ENCODE measurements at places on chromosomes 2 and 18. TPM values are rescaled to one million over a fixed set of nuclear protein-coding genes. Genes with fewer than 3 reads are reported as not detected.

The CEP76 gene
- 18.0 TPM for total RNA-seq

The ANKRD30BL gene
- total RNA-seq = not detected

The DLX2 gene
- total RNA-seq = 0.12 TPM

The ABHD1 gene
- 0.29 TPM for total RNA-seq

The FRZB gene
- not detected for total RNA-seq

The CPLX4 gene
- not detected for total RNA-seq

The FEZ2 gene
- 13.3 TPM for total RNA-seq

The KCNE4 gene
- total RNA-seq = not detected

The ALPP gene
- not detected for total RNA-seq

The DYNAP gene
- total RNA-seq = not detected

The GALNT14 gene
- total RNA-seq = not detected

The FOXD4L1 gene
- total RNA-seq = 0.47 TPM

The POTEJ gene
- total RNA-seq = not detected

The ZEB2 gene
- total RNA-seq = 40.4 TPM

The NGEF gene
- total RNA-seq = not detected

The LINC00305 gene
- not detected for total RNA-seq

The SLC16A14 gene
- total RNA-seq = 0.47 TPM

The SLC25A52 gene
- total RNA-seq = not detected

The TNFAIP6 gene
- total RNA-seq = not detected

The RTTN gene
- total RNA-seq = 30.3 TPM

The TUBA3E gene
- total RNA-seq = not detected

The SERPINB3 gene
- not detected for total RNA-seq

The DTYMK gene
- 95.5 TPM for total RNA-seq

The MAP3K20 gene
- 16.1 TPM for total RNA-seq
